ENCODE measurements at places on chromosomes 11 and 22. TPM values are rescaled to one million over a fixed set of nuclear protein-coding genes. Genes with fewer than 3 reads are reported as not detected.

Gene OR56A1
- total RNA-seq: 0.03 TPM

Gene GAB4
- not detected for total RNA-seq

- DNase-seq: no peak
Measured at GRCh38 chr11:65434057-65434666, 11.6 kb downstream of the NEAT1 start.

DNA sequence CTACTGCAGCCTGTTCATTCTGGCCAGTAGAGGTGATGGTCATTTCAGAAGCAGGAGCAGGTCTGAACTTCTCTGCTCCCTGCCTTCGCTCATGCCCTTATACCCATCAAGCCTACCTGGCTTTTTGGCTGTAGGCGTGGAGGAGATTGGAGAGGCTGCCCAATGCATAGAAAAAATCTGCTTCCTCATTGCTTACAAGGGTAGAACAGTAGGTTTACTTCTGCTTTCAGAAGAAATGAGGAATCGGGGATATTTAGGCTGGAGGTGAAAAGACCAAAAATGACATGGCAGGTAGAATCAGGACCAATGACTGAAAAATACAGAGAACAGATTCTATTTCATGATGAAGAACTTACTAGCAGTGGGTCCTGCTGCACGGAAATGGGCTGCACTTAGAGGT lies 72.9 kb upstream of the YWHAH start:
- DNase-seq: no peak

Gene GSTT2B
- total RNA-seq: 16.2 TPM

DNA sequence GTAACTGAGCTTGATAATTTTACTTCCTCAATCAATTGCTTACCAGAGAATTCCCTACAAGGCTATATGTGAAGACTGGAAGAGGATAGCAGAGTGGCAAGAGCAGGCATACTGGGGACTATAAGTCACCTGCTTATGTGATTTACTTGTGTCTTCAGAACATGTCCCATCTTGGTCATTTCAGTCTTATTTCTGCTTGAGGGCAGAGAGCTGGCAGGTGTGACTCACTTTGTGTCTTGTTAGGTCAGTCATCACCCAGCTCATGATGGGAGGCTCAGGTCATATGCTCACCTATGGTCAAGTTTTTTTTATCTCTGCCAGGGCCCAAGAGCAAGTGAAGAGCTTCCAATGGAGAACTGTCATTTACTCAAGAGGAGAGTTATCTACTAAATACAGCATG lies 6.2 kb downstream of the SRSF8 start:
- no peak for DNase-seq

Gene DRD4
- total RNA-seq: 2.6 TPM

- DNase-seq: peak; percentile 34
Measured at GRCh38 chr22:43230971-43231723, 44.2 kb upstream of the TTLL12 start.

GRCh38 chr22:41397143-41397811 lies 15.5 kb downstream of the TEF start:
- DNase-seq: peak; percentile 60

GRCh38 chr11:13380731-13381130 lies 82.3 kb downstream of the BTBD10 start:
- DNase-seq: no peak

Gene GPR83
- total RNA-seq: 0.09 TPM

DNA sequence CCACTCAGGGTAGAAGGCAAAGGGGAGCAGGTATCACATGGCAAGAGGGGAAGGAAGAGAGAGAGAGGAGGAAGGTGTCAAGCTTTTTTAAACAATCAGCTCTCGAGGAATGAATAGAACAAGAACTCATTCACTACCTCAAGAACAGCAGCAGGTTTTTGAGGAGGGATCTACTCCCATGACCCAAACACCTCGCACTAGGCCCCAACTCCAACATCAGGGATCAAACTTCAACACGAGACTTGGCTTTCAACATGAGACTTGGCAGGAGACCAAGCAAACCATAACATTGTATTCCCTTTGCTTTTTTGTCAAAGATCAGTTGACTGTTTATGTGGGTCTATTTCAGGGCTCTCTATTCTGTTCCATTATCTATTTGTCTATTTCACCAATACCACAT lies 26.9 kb upstream of the APOBEC3A start:
- no peak for DNase-seq

GRCh38 chr11:59773083-59773440 lies 17.9 kb downstream of the STX3 start:
- DNase-seq: no peak

DNA sequence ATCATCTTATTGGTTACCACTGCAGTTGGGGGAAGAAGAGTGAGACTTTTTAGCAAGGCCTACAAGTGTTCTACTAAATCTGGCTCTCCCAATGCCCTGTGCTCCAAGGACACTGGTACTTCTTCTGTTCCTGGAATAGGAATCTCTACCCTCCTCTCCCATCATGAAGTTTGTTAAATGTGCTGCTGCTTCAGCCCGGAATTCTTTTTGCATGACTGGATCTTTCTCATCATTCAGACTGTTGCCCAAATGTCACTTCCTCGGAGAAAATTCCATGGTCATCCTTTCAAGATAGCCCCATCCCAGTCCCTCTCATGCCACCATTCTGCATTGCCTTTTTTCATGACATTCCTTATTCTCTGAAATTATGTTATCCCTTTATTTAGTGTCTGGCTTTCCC lies 400.8 kb downstream of the SOX6 start:
- no peak for DNase-seq

- no peak for DNase-seq
Measured at GRCh38 chr22:38129021-38129420, 18.5 kb upstream of the BAIAP2L2 start.

Gene OR5AK2
- total RNA-seq: not detected

Gene OR51E2
- 0.63 TPM for total RNA-seq

GRCh38 chr11:101726988-101727387 lies 143.2 kb upstream of the TRPC6 start:
- no peak for DNase-seq

Gene OR52N4
- total RNA-seq: not detected

Gene EHF
- 176 TPM for total RNA-seq

DNA sequence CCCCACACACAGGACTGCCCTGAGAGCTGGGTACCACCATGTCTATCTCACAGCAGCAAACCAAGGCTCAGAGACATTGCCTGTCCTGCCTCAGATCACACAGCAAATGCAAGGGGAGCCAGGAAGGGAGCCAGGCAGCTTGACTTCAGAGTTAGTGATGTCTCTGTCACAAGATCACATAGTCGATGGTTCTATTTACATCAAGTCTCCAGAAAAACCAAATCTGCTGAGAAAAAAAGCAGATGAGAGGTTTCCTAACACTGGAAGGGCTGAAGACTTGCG lies 16.1 kb downstream of the SCUBE1 start:
- no peak for DNase-seq

- DNase-seq: no peak
Measured at GRCh38 chr22:42643634-42644421, 3.4 kb upstream of the ATP5MGL start.
